HTR-8/SVneo (cell line): ENCODE measurements at places on chromosomes 5 and 9.

DNA sequence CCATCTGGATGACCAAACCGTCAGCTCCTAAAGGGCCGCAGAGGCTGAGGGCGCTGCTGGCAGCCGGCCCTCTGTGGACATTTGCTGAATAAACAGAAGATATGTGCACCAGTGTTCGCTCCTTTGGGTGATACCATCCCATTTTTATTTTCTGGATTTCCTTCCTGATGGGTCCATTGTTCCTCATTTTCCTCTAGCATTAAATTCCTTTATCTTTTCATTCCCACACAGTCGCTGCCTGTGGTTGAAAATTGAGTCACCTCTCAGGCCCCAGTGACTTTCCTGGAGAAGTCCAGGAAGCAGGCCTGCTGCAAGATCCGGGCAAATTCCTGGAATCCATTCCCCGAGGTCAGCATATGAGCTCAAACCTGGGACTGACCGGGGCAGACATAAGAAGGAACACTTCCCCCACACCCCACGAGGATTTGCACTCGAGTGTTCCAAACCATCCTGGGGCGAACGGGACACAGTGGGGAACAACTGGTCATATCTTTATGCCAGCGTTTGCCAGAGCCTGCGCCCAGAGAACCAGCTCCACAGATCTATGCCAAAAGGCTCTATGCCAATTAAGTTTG lies 86.7 kb upstream of the PCA3 start:
- peak; percentile 38 for DNase-seq

- DNase-seq = no peak
Measured at GRCh38 chr9:126616521-126616976, 2.8 kb downstream of the LMX1B start.

- no peak for DNase-seq
Measured at GRCh38 chr9:109289931-109290330, 30.9 kb downstream of the EPB41L4B start.

GRCh38 chr5:147055089-147055826 lies 176.7 kb upstream of the PPP2R2B start:
- no peak for DNase-seq

- no peak for DNase-seq
Measured at GRCh38 chr5:109900911-109901627, 211.3 kb downstream of the MAN2A1 start.

- DNase-seq = no peak
Measured at GRCh38 chr9:101495810-101496209, 37.8 kb upstream of the RNF20 start.

- DNase-seq = no peak
Measured at GRCh38 chr5:7321724-7322123, 74.2 kb upstream of the ADCY2 start.

DNA sequence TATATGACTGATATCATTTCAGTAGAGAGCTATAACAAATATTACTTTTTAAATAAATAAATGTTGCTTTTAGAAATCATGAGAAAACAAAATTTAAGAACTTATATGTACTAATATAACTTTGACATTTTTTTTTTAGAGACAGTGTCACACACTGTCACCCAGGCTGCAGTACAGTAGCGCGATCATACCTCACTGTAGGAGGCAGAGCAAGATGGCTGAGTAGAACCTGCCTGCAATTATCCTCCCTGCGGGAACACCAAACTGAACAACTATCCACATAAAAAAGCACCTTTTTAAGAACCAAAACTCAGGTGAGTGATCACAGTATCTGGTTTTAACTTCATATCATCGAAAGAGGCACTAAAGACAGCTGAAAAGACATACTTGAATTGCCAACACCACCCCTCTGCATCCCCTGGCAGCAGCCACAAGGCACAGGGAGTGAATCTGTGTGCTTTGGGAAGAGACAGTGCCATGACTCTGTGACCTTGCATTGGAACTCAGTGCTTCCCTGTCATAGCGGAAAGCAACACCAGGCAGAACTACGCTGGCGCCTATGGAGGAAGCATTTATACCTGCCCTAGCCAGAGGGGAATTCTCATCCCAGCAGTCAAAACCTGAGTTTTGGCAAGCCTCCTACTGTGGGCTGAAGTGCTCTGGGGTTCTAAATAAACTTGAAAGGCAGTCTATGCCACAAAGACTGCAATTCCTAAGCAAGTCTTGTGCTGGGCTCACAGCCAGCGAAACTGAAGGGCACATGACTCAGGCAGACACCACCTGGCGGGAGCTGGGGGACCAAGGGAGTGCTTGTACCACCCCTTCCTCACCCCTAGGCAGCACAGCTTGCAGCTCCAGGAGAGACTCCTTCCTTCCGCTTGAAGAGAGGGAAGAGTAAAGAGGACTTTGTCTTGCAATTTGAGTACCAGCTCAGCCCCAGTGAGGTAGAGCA lies 142.7 kb downstream of the FBXL17 start:
- no peak for DNase-seq

- DNase-seq = peak; percentile 11
Measured at GRCh38 chr5:36242534-36243485, 1.1 kb upstream of the NADK2 start.

- DNase-seq = no peak
Measured at GRCh38 chr9:86464242-86464641, 110.0 kb upstream of the TUT7 start.

DNA sequence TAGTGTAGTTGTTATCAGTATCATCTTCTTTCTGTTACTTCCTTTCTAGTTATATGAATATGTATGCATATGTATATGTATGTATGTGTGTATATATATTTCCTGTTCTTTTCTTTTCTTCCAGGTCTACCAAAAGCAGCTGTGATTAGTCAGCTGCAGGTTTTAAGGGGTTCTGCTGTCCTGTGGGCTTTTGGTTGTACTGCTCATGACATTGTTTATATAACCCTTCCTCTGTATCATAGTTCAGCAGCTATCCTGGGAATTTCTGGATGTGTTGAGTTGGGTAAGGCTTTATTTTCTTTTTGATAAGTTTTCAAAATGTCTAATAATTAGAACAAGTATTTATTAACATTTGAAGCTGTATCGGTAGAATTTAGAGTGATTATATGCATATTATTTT lies 23.2 kb downstream of the SLC27A6 start:
- DNase-seq = no peak

DNA sequence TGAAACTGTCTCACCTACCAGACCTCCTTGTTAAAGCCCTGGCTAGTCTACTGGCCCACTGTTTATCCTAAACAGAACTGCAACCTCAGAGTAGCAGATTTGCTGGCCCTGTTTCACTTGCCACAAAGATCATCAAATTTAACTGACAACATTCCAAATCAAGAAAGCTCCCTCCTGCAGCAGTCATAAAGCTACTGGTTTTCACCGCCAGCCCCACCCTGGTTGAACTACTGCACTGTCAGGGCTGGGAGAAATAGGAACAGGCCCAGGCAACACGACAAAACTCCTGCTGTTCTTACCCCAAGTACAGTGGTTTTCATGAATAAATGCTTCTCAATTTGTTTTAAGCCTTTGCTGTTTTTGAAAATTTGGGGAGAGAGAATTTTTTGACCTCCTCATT lies 63.0 kb downstream of the NR6A1 start:
- DNase-seq = no peak

DNA sequence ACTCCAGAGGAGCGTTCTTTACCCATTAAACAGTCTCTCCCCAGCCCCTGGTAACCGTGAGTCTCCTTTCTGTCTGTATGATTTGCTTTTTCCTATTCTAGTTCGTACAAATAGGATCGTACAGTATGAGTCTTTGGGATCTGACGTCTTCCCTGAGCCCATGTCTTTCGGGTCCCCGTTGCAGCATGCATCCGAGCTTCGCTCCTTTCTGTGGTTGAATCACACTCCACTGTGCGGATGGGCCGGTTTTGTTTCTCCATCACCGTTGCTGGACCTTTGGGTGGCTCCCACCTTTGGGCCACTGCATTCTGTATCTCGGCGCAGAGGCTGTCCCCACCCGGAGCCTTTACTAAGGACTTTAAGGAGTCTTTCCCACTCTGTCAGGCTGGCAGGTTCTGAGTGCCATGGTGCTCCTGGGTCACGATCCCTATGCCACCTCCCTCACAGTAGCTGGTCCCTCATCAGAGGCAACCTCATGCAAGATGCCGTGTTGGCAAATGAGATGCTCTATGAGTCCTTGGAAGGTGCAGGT lies 145.7 kb upstream of the COL5A1 start:
- no peak for DNase-seq

GRCh38 chr5:137621861-137622823 lies 113.7 kb downstream of the KLHL3 start:
- peak; percentile 28 for DNase-seq

DNA sequence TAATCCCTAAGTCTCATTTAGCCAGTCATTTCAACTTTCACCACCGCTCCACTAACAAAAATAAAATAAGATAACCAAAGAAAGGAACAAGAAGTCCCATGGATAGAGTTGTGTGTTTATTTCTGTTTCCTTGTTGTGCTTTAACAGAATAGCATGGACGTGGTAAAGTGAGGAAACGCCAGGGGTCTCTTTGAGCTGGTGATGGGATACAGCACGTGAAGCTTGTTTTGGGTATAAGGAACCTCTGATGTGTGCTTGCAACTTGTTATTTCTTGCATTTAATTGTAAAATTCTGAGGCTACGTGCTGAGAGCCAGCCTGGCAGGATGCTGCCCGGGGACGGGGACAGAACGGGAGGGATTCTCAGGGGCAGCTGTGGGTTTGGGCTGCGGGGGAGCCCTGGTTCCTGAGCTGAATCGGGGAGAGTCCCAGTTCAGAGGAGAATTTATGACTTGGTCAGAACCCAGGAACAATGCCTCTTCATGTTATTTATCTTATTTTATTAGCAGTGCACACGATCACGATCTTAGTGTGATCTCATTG lies 63.4 kb downstream of the ANKRD33B start:
- DNase-seq = no peak

- DNase-seq = no peak
Measured at GRCh38 chr9:95721061-95721531, 154.4 kb upstream of the ERCC6L2 start.

DNA sequence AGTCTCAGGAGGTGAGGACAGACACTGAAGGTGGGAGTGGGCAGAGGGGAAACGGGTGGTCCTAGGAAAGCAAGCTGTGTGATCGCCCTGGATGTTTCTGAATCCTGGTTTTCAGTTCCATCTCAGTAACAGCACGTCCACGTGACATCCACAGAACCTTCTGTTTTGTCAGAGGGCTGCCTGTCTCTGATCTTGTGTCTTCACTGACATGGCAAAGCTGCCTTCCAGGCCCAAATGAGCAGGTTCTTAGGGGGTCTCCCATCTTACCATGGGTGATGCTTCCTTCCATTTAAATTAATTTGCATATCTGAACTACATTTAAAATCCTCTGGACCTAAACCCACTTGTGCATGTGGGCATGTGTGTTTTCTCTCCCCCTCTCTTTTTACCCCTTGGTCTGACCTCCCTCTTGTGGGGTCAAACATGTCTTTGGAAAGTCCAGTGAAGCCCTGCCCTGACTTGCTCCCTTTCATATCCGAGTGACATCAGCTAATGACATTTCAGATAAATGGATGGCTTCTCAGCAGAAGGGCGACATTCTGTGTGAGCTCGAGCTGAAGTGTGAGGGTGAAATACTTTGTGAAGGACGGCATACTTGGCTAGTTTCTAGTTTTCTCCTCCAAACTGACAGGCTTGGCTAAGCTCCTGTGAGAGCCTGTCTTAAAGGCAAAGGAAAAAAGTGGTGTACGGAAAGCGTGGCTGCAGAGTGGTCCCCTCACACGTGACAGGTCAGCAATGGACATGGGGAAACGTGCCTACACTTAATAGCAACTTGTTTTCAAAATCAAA lies 204.8 kb upstream of the S1PR3 start:
- no peak for DNase-seq

- no peak for DNase-seq
Measured at GRCh38 chr9:40911647-40912046, 216.8 kb downstream of the FOXD4L6 start.

GRCh38 chr5:68381060-68381459 lies 165.5 kb downstream of the PIK3R1 start:
- DNase-seq = no peak

DNA sequence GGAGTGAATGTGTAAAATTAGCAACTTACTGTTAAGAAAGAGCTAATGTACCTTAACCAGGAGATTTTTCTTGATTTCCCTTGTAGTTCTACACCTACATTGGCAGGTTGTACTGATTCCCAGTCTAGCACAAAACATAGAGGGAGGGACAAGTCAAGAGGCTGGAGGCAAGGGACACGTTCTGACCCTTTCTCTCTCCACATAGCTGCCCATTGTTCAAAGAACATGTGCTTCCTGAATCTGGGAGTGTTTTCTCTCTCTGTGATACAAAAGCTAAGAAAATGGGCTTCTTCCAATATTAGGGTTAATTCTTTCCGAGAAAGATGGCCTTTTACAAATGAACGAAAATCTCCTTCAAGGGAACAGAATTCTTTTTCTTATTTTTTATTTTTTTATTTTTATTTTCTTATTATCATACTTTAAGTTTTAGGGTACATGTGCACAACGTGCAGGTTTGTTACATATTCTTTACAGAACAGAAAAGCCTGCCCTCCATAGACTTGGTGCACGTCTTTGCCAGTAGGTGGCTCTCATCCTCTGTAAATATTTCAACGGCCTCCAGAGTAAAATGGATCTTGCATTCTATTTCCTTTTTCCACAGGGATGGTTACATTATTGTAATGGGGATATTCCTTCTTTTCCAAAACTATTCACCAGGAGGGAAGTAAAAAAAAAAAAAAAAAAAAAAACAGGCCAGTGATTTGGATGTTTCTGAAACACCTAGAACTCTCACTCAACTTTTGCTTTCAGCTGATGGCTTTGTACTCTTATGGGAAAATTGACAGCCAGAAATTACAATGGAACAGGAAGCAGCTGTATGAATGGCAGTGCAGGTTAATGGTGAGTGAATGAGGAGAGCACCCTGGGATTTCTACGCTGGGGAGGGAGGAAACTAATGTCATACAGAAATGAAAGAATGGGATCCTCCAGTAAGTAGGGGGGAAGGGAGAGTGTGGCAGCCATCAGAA lies 13.1 kb upstream of the IFNA5 start:
- DNase-seq = no peak

GRCh38 chr5:75031366-75031765 lies 21.0 kb downstream of the GCNT4 start:
- no peak for DNase-seq

DNA sequence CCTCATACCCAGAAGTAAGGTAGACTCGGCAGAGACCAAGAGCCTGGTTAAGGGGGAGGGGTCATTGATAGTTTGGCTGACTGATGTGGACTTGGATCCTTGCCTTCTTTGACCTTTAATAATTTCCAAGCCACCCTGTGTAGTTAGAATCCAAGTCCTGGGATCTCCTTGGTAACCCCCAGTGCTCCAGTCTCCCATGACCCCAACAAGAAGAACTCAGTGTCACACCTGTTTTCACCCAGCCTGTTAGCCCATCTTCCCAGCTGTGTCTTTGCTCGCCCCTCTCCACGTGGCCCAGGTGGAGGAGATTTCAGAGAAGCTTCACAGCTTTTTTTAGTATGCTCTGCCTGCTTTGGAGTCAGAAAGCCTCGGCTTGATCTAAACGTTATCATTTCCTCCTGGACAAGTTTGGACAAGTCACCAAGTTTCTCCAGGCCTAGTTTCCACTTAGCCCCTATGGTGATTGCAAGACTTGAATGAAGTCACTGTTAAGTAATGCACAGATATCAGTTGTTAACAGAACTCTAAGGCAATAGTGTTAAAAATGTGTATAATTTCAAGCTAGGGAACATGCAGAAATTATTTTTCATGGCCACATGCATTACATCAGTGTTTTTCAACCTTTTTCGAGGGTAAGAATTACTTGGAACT lies 170.0 kb downstream of the TMEM38B start:
- DNase-seq = no peak
